Stimulated activated CD4-positive, alpha-beta T cell treated with anti-CD3 and anti-CD28 coated beads, Interleukin-2, amount 100 ng/mL, for 24 hours (primary cell): ENCODE measurements at places on chromosomes 6 and 20.

GRCh38 chr20:49624317-49624716 is 56.4 kb upstream of the PTGIS start:
- no peak for DNase-seq

GRCh38 chr20:15045246-15045645 is 707.8 kb upstream of the FLRT3 start:
- no peak for DNase-seq

- no peak for DNase-seq
Observed at GRCh38 chr20:16860914-16861313, 112.8 kb downstream of the OTOR start.

DNA sequence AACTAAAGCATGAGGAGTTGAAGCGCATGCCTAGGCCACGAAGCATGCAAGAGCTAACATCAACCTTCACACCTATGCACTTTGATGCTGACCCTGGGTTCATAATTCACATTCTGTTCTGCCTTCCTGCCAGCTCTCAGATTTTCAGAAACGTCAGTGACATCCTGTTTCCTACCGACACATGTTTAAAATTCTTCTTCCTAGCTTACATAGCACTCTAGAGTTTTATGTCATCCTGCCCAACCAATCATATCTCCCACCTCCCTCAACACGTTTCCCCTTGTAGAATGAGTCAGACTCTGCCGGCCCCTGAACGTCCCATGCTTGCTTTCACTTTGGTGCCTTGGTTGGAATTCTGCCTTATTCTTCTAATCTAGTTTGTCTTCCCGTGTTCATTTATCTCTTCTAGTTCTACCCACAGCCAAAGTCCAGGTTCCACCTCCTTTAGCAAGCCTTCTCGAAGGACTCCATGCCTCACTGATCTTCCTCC is 97.2 kb upstream of the MAP7 start:
- DNase-seq = peak; percentile 55

DNA sequence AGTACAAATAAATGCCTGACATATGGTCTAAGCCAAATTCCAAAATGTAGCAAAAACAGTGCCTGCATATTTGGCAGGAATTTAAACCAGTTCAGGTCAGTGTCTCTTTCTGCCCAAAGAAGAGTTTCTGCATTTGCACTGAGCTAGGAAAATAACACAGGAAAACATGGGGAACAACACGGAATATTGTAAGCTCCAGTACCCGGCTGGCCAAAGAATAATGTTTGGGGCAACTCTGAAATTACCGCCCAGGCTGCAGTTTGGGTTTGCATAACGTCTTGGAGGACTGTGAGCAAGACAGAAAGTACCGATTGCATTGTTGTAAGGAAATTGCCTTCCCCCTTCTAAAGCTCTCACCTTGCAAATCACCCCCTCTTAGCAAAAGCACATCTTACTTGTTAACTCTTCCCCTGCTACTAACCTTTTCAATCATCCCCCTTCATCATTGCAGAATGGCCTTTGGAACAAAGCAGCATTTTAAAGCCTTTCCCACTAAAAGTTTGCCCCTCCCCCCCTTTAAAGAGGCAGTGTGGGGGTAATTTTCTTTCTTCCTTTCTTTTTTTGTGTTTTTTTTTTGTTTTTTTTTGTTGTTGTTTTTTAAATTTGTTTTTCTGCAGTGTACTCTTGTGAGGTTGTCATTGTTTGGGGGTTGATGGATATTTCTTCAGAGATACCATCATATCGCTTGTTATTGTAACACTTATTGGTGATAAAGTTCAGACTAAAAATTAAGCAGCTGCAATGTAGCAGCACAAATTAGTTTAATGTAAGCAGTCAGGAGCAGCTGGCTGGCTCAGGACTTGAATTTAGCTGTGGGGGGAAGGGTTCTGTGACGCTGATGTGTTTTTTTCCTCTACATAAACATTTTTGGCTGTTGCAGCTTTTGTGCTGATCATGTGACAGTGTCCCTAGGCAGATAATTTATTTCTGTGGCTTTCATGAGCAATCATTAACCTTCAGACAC is 100.0 kb upstream of the CITED2 start:
- no peak for DNase-seq

GRCh38 chr6:157207521-157208076 is 115.7 kb downstream of the TMEM242 start:
- DNase-seq = no peak

- DNase-seq = no peak
Observed at GRCh38 chr6:99434702-99435530, 9.8 kb upstream of the PNISR start.

- no peak for DNase-seq
Observed at GRCh38 chr6:30121446-30122366, 8.8 kb upstream of the TRIM31 start.

DNA sequence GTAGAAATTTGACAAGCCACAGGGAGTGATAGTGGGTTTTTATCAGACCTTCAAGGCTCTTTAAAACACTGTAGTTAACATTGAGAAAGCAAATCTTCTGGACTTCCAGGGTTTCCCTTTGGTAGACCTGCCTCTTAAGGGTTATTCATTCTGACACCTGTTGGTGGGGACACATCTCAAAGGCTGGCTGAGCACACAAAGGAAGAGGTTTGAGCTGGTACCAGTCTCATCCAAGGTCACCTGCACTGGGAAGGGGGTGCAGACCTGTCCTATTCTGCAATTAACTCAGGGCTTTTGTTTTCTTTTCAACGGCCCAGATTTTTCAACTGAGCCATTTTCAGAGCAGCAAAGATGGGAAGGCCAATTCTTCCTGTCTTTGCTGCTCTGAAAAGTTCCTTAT is 45.6 kb downstream of the EDN1 start:
- no peak for DNase-seq

GRCh38 chr20:57622579-57623381 is 2.6 kb upstream of the ZBP1 start:
- peak; percentile 73 for DNase-seq

DNA sequence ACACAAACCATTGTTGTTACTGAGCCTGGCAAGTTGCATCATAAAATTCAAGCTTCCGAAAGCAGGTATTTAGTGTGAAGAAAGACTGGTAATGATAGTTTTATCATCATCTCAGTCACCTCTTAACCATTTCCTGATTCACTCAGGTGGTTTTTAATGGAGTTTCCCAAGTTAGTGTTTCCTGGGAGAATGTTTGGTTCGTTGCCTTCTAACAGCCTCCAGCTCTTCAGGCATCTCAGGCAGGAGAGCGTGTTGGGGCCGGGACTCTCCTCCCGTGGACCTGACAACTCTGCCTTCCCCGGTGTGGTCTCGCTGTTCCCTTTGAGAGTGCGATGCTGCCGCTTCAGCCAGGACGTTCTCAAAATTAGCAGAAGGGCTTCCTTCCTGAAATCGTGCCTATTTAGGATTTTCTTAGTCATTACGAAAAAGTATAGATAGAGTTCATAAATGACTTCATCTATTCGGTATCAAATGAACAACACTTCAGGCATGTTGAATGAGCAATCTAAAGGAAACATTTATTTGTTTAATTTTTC is 105.0 kb upstream of the QKI start:
- DNase-seq = no peak

DNA sequence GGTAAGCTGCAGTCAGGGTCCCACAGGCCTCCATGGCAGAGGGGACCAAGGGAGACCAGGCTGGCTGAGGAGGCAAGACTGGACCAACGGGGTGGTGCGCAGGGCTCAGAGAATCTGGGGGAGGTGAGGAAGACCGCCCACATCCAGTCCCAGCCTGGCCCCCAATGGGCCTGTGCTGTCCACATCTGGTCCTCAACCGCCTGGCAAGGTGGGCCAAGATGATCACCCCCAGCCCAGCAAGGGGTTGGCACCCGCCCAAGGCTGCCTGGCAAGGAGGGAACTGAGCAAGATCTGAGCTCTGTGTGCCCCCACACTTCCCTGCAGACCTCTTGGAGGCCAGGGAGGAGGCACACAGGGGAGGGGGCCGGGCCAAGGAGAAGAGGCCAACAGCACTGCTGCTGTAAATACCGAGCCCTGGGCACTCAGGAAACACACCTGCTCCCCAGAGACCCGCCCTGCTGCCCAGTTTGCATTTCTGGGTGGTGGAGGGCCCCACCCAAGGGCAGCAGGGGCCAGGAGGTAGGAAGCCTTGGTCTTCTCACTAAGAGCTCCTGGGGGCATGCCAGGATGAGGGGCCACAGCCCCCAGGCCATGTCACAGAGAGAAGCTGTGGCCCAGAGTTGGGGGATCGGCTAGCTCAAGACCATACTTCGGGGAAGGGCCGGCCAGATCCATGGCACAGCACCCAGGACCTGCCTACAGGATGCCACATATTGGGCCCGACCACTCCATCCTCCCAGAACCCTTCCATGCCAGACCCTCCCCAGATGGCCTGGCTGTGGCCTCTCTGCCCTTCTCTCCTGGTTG is 109.6 kb downstream of the ASXL1 start:
- no peak for DNase-seq

DNA sequence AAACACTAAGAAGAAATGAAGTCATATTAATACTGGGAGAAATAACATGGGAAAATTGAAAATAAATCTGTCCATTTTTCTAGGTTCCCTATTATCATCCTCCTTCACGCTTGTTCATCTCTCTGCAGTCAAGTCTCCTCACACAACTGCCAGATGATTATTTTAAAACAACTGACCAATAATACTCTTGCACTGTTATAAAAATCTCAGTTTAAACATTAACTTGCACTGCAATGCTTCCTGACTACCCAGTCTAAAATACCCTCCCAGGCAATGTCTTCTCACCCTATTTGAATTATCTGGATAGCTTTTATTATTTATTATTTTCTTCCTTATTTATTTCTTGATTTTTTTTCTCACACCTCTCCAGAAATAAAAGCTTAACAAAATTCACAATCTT is 5.7 kb downstream of the EYS start:
- no peak for DNase-seq

DNA sequence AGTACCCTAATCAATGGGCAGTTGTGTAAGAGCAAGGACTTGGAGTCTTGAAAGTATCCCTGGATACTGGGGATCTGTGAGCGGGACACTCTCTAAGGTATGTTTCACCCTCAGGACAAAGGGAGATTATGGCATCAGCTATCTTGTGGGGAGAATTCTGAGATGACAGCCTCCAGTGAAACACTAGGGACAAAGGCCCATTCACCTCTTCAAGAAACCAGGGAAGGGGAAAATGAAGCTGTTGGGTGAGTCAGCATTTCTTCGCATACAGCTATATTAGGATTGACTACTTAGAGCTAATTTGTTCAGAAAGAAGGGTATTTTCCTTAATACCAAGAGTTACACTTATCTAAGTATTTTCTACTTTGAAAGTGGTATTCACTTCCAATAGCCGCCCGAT is 35.9 kb downstream of the OPN5 start:
- no peak for DNase-seq

GRCh38 chr6:122322824-122323223 is 76.6 kb upstream of the HSF2 start:
- no peak for DNase-seq

GRCh38 chr6:168208402-168208801 is 111.2 kb downstream of the DACT2 start:
- DNase-seq = no peak

DNA sequence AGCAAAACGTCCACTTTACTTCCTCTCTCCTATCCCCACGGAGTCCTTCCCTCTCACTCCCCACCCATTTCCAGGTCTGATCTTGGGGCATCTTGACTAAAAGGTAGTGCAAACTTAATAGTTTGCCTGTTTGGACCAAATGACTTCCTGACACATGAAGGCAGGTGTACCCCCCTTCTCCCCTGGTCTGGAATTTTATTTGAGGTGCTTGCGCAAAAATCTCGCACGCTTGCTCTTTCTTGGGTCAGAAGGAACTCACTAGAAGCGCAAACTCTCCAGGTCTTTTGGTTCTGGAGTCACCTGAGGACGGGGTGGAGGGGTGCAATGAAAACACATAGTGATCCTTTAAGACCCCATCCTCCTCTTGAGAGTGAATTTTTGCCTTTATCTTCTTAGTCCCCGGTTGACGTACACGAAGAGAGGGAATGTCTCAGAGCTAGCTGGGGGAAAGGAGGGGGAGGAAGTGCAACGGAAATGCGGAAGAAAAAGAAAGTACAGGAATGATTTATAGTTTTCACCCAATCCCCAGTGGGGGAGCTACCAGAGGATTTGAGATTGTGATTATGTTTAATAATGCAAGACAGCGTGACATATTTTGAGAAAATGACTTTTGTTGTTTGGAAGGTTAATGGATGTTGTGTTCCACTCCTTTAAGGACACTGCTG is 4.9 kb downstream of the ADGRB3 start:
- DNase-seq = no peak
